ENCODE measurements at places on chromosomes 5 and 9.

GRCh38 chr9:98823666-98824334, 16.3 kb downstream of the GALNT12 start:
- no peak for DNase-seq

GRCh38 chr5:82109013-82109412, 137.2 kb downstream of the ATG10 start:
- no peak for DNase-seq

GRCh38 chr9:93702261-93702660, 125.9 kb downstream of the PHF2 start:
- DNase-seq = no peak

DNA sequence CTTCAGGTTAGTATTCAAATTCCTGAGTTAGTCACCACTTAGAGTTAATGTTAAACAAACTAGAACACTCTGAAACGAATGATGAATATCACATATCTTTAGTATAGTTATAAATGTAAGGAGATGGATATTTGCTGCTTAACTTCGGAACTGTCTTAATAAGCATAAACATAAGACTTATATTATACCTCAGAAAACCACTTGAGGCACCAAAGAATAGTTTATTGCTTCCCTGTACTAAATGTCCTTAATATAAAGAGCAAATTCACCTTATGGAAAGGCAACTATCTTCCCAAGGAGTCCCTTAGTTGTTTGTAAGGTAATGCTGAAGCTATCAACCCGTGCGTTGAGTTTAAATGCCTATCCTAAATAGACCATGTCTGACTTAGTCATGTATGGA, 300.0 kb upstream of the ADAMTSL1 start:
- DNase-seq = no peak

DNA sequence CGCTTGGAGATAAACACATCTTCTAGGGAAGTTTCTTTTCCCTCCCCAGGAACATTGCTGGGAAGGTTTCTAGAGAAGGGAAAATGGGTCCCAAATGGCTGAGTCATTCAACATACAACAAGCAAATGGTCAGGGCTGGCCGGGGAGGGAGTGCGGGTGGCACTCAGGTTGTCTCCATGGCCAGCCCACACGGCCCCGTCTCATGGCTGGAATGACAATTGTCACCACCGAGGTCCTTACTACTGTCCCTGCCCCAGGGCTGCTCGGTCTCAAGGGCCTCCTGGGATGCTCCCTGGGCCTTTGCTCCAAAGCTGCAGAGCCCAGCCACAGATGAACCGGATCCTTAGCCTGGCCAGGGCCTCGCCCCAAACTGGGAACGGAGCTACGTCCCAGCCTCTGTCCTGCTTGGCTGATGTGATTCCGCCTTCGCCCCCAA, 121.9 kb downstream of the FGF18 start:
- DNase-seq = no peak

DNA sequence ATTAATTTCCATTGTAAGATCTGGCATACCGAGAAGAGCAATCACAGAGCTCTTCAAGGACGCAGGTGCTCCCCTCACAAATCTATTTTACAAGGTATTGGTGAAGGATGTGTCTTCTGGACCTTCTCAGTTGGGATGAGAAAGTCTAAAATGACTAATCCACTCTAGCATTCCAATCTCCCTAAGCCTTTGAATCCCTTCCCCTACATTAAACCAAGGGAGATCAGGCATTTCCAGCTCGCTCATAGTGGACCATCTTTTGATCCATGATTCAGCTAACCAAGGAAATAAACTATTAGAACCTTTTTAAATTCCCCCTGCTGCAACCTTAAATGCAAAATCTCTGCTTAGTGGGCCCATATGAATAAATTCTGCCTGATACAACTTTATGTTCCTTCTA, 95.9 kb upstream of the FBN2 start:
- DNase-seq = no peak

GRCh38 chr5:45578270-45578669, 117.9 kb downstream of the HCN1 start:
- DNase-seq = no peak

- DNase-seq = no peak
Measured at GRCh38 chr5:2148312-2149194, 265.8 kb upstream of the IRX4 start.
